ENCODE measurements at places on chromosomes 1 and 21. TPM values are rescaled to one million over a fixed set of nuclear protein-coding genes. Genes with fewer than 3 reads are reported as not detected.

GRCh38 chr1:82565146-82565545 is 764.4 kb downstream of the ADGRL2 start:
- no peak for DNase-seq

Gene AMY1A
- total RNA-seq: not detected

- no peak for DNase-seq
Measured at GRCh38 chr1:109479901-109480300, 3.8 kb upstream of the ATXN7L2 start.

- DNase-seq: no peak
Measured at GRCh38 chr1:179058487-179059483, 23.1 kb upstream of the TOR3A start.

GRCh38 chr21:40587736-40588346 is 259.1 kb downstream of the DSCAM start:
- no peak for DNase-seq

Gene RIPK4
- 1.7 TPM for total RNA-seq

DNA sequence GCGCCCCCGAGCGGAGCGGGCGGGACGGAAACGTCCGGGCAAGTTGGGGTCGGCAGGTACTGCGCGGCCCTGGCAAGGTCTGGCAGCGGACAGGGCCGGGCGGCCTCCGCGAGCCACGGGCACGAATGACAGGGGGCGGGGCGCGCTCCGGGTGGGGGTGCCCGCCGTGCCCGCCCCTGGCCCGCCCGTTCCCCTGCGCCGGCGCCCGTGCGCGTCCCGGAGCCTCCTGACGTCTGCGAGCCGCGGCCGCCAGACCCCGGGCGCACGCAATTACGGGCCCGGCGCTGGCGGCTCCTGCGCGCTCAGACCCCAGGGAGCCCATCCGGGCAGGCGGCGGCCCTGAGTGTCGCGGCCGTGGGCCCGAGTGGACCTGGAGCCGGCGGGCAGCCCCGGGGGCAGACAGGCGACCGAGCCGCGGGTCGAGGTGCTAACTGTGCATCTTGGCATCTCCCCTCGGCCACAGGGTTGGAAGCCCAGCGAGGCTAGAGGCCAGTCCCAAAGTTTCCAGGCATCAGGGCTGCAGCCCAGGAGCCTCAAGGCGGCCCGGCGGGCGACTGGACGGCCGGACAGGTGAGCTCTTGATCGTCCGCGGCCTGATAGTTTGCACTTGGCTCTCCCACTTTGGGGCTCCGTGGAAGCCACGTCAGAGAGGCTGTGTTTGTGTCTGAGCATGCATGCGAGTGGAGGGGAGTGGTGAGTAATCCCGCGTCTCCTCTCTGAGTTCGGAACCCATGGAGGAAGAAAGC is 918 bp downstream of the MIB2 start:
- no peak for DNase-seq

DNA sequence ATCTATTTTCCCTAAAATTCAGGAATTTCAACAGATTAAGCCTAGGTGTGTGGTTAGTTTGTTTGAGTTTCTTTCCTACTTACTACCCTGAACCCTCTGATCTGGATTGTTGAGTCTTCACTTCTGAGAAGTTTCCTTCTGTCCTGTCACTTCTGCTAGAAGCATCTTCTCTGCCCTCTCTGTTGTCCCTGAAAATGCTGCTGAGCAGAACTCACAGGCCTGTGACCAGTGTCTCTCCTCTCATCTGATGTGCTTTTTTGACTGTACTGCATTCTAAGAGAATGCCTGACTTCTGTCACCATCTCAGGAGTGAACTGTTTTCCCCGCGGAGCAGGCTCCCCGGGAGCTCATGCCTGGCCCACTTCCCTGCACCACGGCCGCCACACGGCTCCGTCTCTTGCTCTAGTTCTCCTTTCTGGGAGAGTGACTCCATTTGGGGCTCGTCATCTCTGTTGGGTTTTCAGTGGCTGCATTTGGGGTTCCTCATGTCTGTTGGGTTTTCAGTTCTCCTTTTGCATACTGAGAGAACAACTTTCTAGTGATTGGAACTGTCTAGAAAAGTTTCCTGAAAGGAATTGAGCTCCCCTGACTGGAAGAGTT is 77.9 kb downstream of the POFUT2 start:
- no peak for DNase-seq

Gene NAXE
- total RNA-seq: 73.5 TPM

DNA sequence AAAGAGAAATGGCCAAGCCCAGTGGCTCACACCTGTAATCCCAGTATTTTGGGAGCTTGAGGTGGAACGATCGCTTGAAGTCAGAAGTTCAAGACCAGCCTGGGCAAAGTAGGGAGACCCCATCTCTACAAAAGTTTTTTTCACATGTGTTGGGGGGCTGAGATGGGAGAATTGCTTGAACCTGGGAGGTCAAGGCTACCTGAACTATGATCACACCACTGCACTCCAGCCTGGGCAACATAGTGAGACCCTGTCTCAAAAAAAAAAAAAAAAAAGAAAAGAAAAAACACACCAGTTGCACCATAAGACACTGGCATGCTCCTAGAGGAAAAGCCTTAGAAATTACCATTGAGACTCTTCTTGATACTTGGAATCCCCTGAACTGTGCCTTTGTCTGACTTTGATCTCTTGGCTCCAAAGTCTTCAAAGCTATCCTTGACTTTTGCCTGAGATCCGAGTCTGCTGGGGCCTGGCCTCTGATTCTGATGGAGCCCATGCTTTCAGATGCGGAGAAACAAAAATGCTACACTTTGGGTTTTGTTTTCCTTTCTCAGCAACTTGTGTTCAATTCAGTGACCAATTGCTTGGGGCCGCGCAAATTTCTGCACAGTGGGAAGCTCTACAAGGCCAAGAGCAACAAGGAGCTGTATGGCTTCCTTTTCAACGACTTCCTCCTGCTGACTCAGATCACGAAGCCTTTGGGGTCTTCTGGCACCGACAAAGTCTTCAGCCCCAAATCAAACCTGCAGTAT is 33.7 kb downstream of the ATP5PO start:
- no peak for DNase-seq

- no peak for DNase-seq
Measured at GRCh38 chr1:36567601-36568341, 85.1 kb upstream of the CSF3R start.

- no peak for DNase-seq
Measured at GRCh38 chr1:46903481-46903880, 37.8 kb downstream of the CYP4A11 start.

GRCh38 chr21:38679534-38679933 is 126.2 kb upstream of the ETS2 start:
- no peak for DNase-seq

DNA sequence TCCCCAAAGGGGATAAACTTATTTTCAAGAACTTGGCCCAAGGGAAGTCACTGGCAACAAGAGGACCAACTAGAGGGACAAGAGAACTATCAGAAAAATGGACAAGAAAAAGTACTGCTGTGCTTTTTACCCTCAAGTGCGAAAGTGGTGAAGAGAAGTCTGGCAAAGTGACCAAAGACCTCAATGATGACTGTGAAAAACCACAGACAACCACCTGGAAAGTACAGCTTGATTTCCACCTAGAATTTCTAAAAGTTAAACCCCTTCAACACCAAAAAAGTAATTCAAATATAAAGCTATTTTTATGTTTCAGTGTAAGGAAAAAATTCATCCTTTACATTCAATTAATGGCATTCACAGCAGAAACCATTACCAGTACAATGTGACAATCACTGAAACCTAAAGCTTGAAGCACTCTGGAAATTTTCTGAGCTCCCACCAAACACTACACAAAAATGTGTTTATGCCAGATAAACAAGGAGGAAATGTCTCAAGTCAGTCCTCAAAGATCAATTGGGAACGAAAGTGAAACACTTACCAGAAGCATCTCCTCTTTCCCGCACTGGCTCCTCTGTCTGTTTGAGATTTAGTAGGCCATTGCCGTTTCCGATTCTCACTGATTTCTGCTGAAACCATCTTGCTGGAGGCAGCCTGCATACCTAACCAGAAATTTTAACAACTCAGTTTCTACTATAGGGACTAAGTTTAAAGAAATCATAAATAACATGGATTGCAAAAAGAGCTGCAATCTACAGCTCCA is 8.3 kb downstream of the SDE2 start:
- no peak for DNase-seq

DNA sequence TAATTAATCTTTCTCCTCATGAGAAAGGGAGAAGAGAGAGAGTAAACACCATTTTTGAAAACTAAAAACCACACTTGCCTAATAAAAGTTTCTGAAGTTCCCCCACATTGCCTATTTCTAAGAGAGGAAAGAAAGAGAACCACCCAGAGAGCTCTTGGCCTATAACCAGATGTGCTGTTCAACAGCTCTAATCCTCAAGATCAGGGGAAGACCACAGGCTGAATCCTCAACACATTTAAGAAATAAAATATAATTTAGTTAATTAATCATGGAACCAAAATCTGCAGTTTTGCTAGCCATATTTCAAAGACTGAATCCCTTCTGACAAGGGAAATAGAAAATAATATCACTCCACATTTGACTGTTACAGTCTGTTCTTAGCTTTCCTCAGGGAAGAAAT is 11.9 kb downstream of the PRRX1 start:
- DNase-seq: no peak
